RWPE1 (cell line): ENCODE measurements at places on chromosomes 6 and 20.

- DNase-seq: no peak
Measured at GRCh38 chr20:2169456-2170088, 67.9 kb downstream of the STK35 start.

DNA sequence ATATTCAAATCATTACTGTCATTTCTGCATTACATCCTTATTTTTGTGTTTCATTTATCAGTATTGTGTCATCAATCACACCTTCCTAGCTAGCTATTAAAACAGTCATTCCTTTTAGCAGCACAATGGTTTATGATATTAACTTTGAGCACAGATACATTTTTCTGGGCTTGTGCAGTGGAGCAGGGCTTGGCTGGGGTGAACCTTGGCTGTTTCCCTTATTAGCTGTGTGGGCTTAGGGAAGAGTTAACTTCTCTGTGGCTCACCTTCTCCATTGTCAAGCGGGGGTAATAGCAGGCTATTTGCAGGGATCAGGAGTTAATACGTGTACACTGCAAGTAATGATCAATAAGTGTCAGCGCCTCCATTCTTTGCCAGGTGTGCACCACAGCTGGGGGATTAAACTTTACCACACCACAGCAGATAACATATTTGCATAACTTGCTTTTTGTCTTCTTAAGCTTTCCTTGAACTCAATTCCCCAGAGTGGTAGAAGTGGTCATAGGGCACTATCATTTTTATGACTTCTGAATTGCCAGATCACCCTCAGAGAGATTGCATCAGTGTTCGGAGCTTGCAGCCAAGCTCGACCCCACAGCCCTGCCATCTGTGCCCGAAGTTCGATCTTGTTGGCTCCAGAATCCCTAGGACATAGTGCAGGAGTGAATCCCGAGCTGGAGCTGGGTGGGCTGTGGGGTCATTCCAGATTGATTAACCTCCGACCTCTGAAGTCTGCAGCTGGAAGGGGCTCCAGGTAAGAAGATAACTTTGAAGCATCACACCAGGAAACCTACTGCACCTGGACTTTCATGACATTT lies 1.5 kb upstream of the PYGB start:
- DNase-seq: no peak

- no peak for DNase-seq
Measured at GRCh38 chr20:46695892-46696291, 6.6 kb upstream of the TP53RK start.

- DNase-seq: peak; percentile 92
Measured at GRCh38 chr20:34515484-34516246, 557 bp upstream of the DYNLRB1 start.

DNA sequence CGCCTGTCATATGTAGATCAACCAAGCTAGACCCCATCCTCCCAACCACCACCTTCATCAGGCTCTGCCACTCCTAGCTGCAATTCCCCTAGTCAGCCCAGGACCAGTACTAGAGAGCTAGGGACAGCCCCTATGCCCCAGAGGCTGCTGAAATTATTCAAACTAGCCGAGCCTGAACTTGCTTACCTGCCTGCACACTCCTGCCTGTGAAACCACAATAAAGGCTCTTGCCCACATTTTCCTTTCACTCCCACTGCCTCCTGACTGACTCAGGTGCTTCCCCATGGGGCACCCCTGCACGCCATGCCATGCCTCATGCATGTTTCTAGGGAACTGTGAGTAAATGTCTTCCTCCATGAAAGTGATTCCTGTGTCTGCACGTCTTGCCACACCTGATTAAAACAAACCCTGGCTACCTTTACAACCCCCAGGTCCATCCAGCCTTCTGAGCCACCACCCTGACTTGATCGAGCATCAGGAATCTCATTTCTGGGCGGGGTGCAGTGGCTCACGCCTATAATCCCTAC lies 66.5 kb upstream of the IER3 start:
- DNase-seq: peak; percentile 91

GRCh38 chr6:82979657-82980056 lies 86.0 kb downstream of the UBE3D start:
- DNase-seq: no peak

DNA sequence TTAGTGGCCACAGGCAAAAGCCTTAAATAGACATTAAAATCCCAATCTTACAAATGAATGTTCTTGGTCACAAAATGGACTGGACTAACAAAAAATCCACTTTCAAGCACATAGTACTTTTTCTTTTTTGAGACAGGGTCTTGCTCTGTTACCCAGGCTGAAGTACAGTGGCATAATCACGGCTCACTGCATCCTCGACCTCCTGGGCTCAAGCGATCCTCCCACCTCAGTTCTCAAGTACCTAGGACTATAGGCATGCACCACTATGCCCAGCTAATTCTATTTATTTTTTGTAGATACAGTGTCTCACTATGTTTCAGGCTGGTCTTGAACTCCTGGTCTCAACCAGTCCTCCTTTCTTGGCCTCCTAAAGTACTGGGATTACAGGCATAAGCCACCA lies 59.4 kb downstream of the MAP3K5 start:
- no peak for DNase-seq

DNA sequence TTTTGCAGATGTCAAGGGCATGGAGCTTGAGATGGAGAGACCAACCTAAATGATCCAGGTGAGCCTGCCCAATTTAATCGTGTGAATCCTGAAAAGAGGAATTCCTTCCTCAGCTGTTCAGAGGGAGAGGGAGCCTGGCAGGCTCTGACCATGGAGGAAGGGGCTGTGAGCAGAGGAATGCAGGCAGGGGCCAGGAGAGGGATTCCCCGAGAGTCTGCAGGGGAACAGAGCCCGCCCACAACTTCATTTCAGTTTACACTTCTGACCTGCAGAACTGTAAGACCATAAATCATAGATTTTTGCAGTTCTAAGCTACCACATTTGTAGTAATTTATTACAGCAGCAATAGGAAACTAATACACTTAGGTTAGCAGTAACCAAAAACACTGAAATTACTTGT lies 164.1 kb downstream of the TBXT start:
- no peak for DNase-seq

- DNase-seq: no peak
Measured at GRCh38 chr6:95978230-95978629, 37.5 kb upstream of the FUT9 start.

DNA sequence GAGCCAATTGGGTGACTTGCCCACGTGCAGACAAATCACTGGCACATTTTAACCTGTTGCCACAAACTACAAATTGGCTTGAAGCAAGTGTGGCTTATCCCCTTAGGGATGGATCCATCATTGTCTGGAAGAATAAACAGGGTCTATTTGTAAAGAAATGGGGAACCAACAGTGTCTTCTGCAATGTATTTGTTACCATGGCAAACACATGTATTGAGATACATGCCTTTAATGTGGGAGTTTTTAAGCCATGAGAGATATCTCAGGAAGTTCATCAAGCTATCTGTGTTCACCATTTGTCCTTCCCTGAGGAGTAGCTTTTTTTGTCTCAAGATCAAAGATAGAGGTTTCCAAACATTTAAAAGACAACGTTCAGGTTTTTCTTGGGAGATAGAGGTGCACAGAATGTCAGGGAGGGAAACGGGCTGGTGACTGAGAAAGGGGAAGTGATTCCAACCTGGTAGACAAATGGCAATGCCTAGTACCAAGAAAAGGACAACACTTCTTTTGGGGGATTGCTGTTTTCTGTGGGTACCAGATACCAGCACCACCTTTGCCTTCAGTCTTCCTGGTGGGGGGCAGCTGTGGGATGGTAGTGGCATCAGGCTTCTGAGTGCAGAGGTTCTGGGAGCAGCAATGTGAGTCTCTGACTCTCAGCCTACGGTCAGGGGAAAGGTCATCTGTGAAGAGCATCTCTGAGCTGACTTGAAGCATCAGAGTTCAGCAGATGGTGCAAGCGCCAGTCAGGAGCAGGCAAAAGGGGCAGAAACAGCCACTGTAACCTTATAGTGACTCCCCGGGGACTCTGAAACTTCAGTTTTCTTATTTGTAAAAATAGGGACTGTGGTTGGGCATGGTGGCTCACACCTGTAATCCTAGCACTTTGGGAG lies 20.1 kb upstream of the BCAS1 start:
- DNase-seq: no peak

GRCh38 chr20:51705400-51705799 lies 62.8 kb downstream of the ATP9A start:
- DNase-seq: no peak

- no peak for DNase-seq
Measured at GRCh38 chr6:92648364-92649086, 770.8 kb downstream of the EPHA7 start.

DNA sequence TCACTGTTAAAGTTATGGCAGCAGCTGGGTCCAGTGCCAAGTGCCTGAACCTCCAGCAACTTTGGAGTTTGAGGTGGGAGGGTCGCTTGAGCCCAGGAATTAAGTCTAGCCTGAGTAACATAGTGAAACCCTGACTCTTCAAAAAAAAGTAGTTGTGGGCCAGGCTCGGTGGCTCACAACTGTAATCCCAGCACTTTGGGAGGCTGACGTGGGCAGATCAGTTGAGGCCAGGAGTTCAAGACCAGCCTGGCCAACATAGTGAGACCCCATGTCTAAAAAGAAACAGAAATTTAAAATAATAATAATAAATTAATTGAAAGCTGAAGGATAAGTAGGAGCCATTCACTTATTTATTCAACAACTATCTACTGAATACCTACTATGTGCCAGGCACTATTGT lies 33.8 kb downstream of the FKBP5 start:
- no peak for DNase-seq

DNA sequence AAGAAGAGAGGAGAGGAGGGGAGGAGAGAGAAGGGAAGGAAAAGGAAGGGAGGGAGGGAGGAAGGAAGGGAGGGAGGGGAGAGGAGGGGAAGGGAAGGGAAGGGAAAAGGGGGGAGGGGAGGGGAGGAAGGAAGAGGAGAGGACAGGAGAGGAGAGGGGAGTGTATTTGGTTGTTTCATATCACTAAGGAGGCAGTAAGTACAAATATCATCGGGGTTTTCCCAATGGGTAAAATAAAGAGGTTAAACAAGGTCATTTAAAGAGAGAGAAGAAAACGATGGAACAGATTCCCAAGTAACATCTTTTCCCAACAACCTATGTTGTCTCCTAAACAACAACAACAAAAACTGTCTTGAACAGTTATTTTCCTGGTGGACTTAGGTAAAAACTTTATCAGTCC lies 43.6 kb downstream of the MBOAT1 start:
- DNase-seq: no peak

GRCh38 chr20:50874758-50875665 lies 56.2 kb downstream of the ADNP start:
- no peak for DNase-seq

DNA sequence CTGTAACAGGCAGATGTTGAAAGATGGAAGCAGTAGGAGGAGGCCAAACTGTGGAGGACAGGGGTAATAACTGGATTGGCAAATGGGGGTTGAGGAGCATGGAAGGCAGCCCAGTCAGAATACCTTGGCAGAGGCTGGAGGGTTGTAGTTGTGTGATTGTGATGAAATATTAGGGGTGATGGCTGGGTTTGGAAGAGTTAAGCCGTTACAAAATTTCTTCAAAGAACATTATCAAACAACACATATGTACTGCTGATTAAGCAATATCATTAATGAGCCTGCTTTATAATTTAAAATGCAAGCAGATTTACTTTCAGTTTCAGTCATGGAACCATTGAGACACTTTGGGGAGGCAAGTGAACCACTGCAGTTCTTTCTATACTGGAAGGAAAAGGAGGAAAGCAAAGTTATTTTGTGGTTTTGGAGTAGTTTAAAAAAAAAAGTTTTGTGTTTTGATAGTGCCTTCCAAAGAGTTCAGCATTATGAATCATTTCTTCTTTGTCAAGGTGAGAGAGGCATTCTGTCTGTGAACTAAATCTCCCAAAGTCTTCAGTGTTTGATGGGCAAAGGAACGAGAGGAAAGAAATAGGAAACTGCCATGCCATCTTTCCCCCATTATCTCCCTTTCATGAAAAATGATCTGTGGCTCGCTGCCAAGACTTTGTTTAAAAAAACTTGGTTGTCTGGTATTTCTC lies 20.7 kb downstream of the FOXO3 start:
- DNase-seq: peak; percentile 57

GRCh38 chr6:136719280-136720044 lies 72.8 kb downstream of the MAP3K5 start:
- DNase-seq: no peak

- no peak for DNase-seq
Measured at GRCh38 chr20:12965870-12966251, 42.9 kb upstream of the SPTLC3 start.

DNA sequence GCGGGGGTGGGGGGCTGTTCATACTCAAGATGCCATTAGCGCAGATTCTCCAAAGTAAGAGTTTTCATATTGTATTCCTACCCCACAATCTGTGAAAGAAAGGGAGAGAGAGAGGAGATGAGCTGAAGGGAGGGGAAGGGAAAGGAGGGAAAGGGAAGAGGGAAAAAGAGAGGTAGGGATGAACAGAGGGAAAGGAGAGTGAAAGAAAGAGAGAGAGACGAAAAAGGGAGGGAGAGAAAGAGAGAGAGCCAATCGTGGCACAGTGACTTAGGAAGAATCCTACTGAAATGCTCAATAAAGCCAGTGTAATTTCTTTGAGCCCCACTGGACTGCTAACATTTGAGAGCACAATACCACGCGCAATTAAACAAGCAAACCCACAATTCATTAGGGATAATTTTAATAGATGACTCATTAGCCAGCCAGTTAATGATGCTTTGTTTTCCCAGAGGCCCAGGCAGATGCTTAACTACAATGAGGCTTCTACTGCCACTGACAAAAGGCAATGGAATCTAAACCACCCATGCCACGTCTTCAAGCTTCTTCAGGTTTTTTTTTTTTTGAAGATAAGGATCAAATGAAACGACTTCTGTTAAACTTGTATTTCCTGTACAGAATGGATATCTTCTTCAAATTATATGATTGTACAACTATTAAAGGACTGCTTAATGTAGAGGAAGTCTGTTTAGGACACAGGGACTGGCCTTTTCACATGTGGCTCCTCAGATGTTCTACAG lies 306.8 kb downstream of the FOXC1 start:
- peak; percentile 18 for DNase-seq

- no peak for DNase-seq
Measured at GRCh38 chr6:100466410-100467128, 1.8 kb upstream of the SIM1 start.

DNA sequence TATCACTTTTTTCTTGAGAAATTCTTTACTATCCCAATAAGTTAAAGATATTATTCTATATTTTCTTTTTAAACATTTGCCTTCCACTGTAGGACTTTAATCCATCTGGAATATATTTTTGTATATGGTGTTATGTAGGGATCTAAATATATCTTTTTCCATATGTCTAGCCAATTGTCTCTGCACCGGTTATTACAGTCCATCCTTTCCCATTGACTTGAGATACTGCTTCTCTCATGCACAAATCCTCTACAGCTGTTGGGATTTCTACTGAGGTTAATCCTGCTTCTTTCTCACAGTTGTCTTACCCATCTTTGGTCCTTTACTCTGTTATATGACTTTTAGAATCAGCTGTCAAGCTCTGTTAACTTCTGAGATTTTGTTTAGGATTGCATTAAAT lies 483.8 kb upstream of the CDH4 start:
- DNase-seq: no peak

DNA sequence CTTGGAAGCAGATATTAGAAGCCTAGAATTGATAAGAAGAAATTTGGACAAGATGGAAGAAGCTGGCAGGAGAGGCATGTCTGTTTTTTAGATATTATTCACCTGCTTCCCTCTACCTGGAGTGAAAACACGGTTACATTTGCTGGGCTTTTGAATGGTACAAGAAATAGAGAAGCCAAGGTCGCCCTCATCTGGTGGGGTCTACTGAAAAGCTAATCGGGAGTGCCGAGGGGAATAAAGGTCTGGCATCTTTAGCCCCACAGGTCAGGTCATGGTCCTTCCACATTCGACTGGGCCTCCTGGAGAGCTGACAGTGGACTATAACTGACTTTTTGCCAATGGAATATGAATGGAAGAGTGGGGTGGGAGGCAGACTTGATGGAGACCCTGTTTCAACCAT lies 4.6 kb upstream of the C2 start:
- no peak for DNase-seq

- no peak for DNase-seq
Measured at GRCh38 chr20:61521687-61522420, 269.8 kb downstream of the CDH4 start.
